ENCODE measurements at places on chromosomes 13 and 19. TPM values are rescaled to one million over a fixed set of nuclear protein-coding genes. Genes with fewer than 3 reads are reported as not detected.

The CDX2 gene
- total RNA-seq: not detected

DNA sequence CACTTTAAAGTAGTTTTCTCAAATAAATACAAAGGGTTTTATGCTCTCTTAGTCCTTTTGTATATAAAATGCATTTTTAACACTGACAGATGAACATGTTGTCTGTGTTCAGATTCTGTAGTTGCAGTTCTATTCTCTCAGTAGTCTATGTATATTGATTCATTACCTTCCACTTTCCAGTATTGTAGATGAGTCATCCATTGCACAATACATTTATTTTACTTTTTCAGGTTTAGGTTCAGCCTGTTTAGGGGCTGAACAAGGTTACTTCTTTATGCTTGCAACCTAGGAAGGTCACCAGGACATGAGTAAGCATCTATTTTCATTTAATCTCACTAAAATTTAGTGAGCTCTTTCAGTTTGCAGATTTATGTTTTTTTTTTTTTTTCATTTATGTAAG lies 173.6 kb downstream of the NALCN start:
- no peak overlapping the region for H3K4me3 ChIP-seq
- no peak for DNase-seq
- no peak overlapping the region for H3K27ac ChIP-seq
- no peaks in the 10 kb centered on the region for H3K36me3 ChIP-seq

DNA sequence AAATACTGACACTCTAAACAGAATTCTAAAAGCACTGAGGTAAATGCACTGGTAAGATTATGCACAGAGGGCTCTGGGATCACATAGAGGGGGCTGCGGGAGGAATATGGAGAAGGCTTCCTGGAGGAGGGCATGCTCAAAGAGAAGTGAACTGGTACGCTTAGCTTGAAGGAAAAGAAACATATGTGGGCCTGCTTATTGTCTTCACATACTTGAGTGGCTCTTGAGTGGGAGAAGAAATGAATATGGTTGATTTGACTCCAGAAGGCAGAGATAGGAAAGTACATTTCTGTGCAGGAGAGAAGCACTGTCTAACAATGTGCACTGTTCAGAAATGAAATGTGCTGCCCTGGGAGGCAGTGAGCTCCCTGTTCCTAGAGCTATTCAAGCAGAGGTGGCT lies 91.1 kb downstream of the KL start:
- H3K36me3 ChIP-seq: peaks cover 74% of the 10 kb centered on the region
- H3K4me1 ChIP-seq: peaks cover 46% of the 10 kb centered on the region
- no peak overlapping the region for H3K4me3 ChIP-seq
- H3K27ac ChIP-seq: no peak overlapping the region
- H3K27me3 ChIP-seq: no peaks in the 10 kb centered on the region
- DNase-seq: no peak

GRCh38 chr13:51837016-51837415 lies 8.0 kb downstream of the TMEM272 start:
- no peaks in the 10 kb centered on the region for H3K36me3 ChIP-seq
- H3K27ac ChIP-seq: no peak overlapping the region
- H3K4me3 ChIP-seq: no peak overlapping the region
